ENCODE measurements at places on chromosomes 7 and 10. TPM values are rescaled to one million over a fixed set of nuclear protein-coding genes. Genes with fewer than 3 reads are reported as not detected.

The PCBD1 gene
- total RNA-seq = 56.1 TPM

The SCRN1 gene
- 105 TPM for total RNA-seq

The PLEKHS1 gene
- total RNA-seq = not detected

The AKR1D1 gene
- not detected for total RNA-seq

The RASA4B gene
- 22.1 TPM for total RNA-seq

The C10orf105 gene
- 0.17 TPM for total RNA-seq

The ASB10 gene
- total RNA-seq = not detected

The IGF2BP3 gene
- total RNA-seq = 1.7 TPM

The POM121 gene
- total RNA-seq = 15.6 TPM

The RADIL gene
- 6.5 TPM for total RNA-seq

The SPDYE6 gene
- total RNA-seq = not detected

The PRSS37 gene
- not detected for total RNA-seq

The OR6B1 gene
- not detected for total RNA-seq

The CPA1 gene
- not detected for total RNA-seq

The WNT8B gene
- total RNA-seq = not detected

The PLA2G12B gene
- not detected for total RNA-seq

The FEZF1 gene
- not detected for total RNA-seq

The CPN1 gene
- total RNA-seq = not detected

The KEL gene
- total RNA-seq = 0.83 TPM

The PRKCQ gene
- 8.0 TPM for total RNA-seq

The KAZALD1 gene
- 2.1 TPM for total RNA-seq

The HOXA6 gene
- total RNA-seq = 0.66 TPM

The SPACDR gene
- total RNA-seq = not detected

The UPK3BL2 gene
- 2.1 TPM for total RNA-seq

The SLC26A3 gene
- 8.7 TPM for total RNA-seq

The SRGN gene
- total RNA-seq = 74.0 TPM

The SOSTDC1 gene
- 0.83 TPM for total RNA-seq

The ZNF777 gene
- 10.3 TPM for total RNA-seq

The GCK gene
- total RNA-seq = 1.2 TPM

The DOCK1 gene
- 60.3 TPM for total RNA-seq

The PMPCB gene
- 49.8 TPM for total RNA-seq

The DRGX gene
- total RNA-seq = not detected

The CHRM2 gene
- 20.0 TPM for total RNA-seq

The SLC18A2 gene
- total RNA-seq = 2.8 TPM

The BLNK gene
- 1.3 TPM for total RNA-seq

The MMD2 gene
- total RNA-seq = not detected

The CRPPA gene
- 1.9 TPM for total RNA-seq

The GRM8 gene
- not detected for total RNA-seq

The UPK3B gene
- not detected for total RNA-seq

The FAM24B gene
- total RNA-seq = 3.1 TPM

The RELN gene
- 10.1 TPM for total RNA-seq

The UTF1 gene
- not detected for total RNA-seq

The CYP3A7 gene
- not detected for total RNA-seq

The RPEL1 gene
- total RNA-seq = not detected

The LLCFC1 gene
- not detected for total RNA-seq

The DPP6 gene
- 33.2 TPM for total RNA-seq

The CYP2C18 gene
- total RNA-seq = not detected

The WDFY4 gene
- 2.3 TPM for total RNA-seq

The LRRC4 gene
- under 0.01 TPM for total RNA-seq

The TMEM225B gene
- 0.32 TPM for total RNA-seq

The PODXL gene
- 40.3 TPM for total RNA-seq

The CTAGE8 gene
- total RNA-seq = 0.71 TPM

The PDE1C gene
- total RNA-seq = 25.5 TPM

Data from esophagus muscularis mucosa (tissue), 4 donors.